Osteoblast (primary cell): ENCODE measurements at places on chromosomes 3 and 15. TPM values are rescaled to one million over a fixed set of nuclear protein-coding genes. Genes with fewer than 3 reads are reported as not detected.
A peak's percentile ranks its signal among the peaks of the same experiment; 100 is the strongest.

- no peak for DNase-seq
Measured at GRCh38 chr3:27560484-27561056, 76.4 kb upstream of the SLC4A7 start.

DNA sequence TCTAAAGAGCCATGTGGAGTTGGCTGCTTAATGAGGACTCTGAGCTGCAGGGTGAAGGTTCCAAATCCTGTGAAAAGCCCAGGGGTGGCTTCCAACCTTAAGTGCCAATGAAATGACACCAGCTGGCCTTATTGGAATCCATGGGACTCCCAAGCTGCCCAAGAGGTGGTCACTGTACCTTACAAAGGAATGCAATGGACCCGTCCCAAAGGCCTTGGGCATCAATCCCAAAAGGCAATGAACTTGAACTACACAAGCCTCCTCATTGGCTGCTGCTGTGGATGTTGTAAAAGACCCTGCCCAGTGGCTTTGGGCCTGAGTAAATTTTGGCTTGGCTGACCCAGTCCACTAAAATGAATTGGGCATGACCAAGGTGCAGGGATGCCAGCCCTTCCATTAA is 129.3 kb downstream of the WNT5A start:
- DNase-seq = no peak

DNA sequence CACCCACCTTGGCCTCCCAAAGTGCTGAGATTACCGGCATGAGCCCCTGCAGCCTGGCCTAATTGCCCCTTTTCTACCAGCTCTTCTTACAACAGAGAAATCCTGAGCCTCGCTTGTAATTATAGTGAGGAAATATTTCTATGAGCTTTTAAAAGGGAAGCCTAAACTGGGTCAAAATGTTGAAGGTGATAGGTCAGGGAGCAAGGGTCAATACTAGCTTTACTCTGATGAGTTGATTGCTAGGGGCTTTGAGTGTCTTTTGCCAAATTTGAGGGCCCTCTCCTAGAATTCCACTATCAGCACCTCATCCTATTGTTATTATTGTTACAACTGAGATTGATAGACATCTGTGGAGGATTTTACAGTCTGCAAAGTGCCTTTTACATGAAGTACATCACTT is 62.4 kb upstream of the PIAS1 start:
- DNase-seq = no peak

DNA sequence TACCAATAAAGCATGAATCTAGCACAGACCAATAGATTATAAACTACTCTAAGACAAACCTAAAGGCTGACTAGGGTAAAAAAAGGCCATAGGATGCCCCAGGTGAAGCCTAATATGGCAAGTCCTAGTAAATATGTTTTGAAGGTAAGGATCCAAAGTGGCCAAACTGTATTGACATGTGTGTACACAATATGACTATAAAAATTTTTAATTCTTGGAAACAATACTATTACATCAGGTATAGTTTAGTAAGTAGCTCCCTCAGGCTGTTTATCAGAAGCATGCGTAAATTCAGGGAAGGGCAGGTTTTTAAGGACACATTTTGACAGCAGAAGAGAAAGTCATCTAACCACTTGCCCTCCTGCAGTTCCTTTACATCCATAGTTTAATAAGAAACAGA is 18.8 kb downstream of the GNB4 start:
- DNase-seq = no peak

- no peak for DNase-seq
Measured at GRCh38 chr3:127984241-127984975, 67.8 kb upstream of the SEC61A1 start.

- DNase-seq = peak; percentile 54
Measured at GRCh38 chr15:25241241-25241801, 197.5 kb downstream of the UBE3A start.

- DNase-seq = no peak
Measured at GRCh38 chr15:75995611-75996010, 16.6 kb downstream of the NRG4 start.

GRCh38 chr3:30040126-30040525 is 566.3 kb upstream of the TGFBR2 start:
- no peak for DNase-seq

Gene GOLGA8Q
- 0.36 and 2.4 TPM in 2 replicates for total RNA-seq

Gene SHQ1
- total RNA-seq = 19.2 TPM in 2 replicates

Gene TRIM42
- not detected in 2 replicates for total RNA-seq

Gene UQCC5
- total RNA-seq = 6.5 and 8.3 TPM in 2 replicates

Gene IL12A
- 3.2 and 4.7 TPM in 2 replicates for total RNA-seq

Gene DUOXA1
- 0.29 and 0.36 TPM in 2 replicates for total RNA-seq

Gene THUMPD3
- 42.1 and 42.7 TPM in 2 replicates for total RNA-seq

Gene SLC25A26
- 26.1 and 31.2 TPM in 2 replicates for total RNA-seq

Gene WDR93
- under 0.01 and 0.36 TPM in 2 replicates for total RNA-seq

Gene NSUN3
- total RNA-seq = 13.4 and 15.9 TPM in 2 replicates
